Stimulated activated effector memory CD8-positive, alpha-beta T cell treated with anti-CD3 and anti-CD28 coated beads, Interleukin-12 subunit alpha, Interleukin-12 subunit beta, amount 100 ng/mL, for 72 hours (primary cell): ENCODE measurements at places on chromosomes 3 and 15.

- no peak for DNase-seq
Observed at GRCh38 chr3:189331002-189331418, 159.2 kb downstream of the TPRG1 start.

DNA sequence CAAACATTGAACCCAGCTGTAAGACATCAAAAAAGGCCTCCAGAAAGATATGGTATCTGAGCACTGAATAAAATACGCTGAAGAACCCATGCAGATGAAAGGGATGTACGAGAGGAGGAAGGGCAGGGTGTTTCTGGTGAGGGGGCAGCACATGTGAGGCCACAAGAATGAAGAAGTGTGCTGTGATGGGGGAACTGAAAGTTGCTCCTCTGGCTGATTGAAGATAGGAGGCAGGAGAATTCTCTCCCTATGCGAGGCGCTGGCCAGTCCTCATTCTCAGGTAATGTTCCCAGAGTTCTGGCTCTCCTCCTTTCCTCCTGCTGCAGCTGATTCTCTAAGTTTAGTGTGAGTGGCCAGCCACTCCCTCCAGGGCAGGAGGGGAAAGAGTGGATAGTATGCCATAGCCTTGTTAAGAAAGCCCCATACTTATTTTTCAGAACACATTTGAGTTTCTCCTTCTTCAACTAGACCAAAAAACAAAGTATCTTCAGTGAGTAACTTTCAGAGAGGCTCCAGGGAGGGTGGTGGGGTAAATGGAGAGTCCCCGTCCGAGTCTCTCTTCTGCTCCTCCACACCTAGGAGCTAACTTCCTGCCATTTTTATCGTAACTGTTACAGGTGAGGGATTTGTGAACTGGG lies 26.9 kb upstream of the MYO1E start:
- DNase-seq, result no peak

DNA sequence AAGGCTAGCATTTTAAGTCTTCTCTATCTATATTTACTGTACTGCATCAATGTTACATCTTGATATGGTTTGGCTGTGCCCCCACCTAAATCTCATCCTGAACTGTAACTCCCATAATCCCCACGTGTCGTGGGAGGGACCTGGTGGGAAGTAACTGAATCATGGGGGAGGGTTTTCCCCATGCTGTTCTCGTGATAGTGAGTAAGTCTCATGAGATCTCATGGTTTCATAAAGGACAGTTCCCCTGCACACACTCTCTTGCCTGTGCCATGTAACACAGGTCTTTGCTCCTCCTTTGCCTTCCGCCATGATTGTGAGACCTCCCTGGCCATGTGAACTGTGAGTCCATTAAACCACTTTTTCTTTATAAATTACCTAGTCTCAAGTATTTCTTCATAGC lies 161.5 kb downstream of the TBC1D5 start:
- no peak for DNase-seq

- no peak for DNase-seq
Observed at GRCh38 chr3:172726380-172726779, 15.5 kb upstream of the NCEH1 start.

DNA sequence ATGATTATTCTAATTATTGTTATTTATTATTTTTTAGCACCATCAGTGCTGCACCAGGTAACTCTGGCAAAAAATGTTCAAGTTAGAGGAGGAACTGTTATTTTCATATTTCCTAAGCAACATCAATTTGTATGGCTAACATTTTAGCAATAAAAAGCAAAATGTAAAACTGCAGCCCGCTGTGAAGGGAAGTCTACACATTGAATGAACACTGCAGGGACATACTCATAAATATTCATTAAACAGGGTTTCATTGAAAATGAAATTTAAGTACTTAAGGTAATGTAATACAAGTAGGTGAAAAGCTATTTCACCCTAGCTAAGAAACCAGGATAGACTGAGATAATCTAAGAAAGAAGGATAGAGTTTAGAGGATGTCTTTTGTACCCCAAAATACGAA lies 532.7 kb downstream of the NLGN1 start:
- DNase-seq, result no peak

- DNase-seq, result no peak
Observed at GRCh38 chr15:62524848-62525247, 359.8 kb upstream of the C2CD4B start.
